ENCODE measurements at places on chromosomes 2 and 18.

DNA sequence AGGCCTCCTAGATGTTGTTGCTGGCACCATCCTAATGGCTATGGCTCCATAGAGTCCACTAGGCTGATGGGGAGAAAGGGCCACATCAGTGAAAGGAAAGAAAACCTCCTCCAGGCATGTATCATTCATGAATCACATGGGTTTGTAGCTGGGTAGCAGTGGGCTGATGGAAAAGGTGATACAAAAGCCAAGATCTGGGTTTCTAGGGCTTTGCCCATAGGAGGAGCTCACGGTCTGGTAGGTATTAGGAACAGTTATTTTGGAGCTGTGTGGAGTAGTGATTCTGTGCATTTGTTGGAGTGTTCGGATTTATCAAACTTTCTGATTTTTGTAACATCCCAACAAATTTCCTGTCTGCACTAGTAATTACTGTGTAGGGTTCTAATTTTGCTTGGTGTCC, 259.2 kb downstream of the SLC4A3 start:
- no peak for DNase-seq

DNA sequence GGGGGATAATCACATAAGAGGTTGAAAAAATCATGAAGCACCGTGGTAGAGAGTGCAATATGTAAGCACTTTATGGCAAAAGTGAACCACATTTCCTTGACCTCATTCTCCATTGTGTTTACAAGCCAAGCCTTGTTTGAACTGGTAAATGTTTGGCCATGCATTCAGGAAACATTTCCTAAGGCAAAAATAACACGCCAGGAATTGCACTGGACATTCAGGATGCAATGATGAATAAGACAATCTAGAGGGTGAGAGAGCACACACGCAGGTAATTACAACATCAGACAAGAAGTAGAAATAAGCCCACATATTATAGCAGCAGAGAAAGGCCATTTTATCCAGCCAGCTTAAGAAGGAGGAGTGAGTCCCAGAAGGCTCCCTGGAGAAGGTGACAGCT, 218.0 kb upstream of the OSR1 start:
- DNase-seq: no peak

DNA sequence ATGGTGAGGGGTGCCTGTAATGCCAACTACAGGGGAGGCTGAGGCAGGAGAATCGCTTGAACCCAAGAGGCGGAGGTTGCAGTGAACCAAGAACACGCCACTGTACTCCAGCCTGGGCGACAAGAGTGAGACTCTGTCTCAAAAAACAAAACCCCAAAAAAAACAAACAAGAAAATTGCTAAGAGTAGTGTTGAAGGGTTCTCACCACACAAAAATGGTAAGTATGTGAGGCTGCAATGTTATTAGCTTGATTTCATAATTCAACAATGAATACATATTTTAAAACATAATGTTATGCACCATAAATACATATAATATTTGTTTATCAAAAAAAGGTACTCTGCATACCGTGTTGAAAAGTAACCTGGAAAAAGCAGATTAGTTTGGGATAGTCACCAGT, 45.8 kb downstream of the PSMG2 start:
- no peak for DNase-seq

GRCh38 chr2:222538535-222538934, 114.2 kb downstream of the SGPP2 start:
- DNase-seq: no peak

DNA sequence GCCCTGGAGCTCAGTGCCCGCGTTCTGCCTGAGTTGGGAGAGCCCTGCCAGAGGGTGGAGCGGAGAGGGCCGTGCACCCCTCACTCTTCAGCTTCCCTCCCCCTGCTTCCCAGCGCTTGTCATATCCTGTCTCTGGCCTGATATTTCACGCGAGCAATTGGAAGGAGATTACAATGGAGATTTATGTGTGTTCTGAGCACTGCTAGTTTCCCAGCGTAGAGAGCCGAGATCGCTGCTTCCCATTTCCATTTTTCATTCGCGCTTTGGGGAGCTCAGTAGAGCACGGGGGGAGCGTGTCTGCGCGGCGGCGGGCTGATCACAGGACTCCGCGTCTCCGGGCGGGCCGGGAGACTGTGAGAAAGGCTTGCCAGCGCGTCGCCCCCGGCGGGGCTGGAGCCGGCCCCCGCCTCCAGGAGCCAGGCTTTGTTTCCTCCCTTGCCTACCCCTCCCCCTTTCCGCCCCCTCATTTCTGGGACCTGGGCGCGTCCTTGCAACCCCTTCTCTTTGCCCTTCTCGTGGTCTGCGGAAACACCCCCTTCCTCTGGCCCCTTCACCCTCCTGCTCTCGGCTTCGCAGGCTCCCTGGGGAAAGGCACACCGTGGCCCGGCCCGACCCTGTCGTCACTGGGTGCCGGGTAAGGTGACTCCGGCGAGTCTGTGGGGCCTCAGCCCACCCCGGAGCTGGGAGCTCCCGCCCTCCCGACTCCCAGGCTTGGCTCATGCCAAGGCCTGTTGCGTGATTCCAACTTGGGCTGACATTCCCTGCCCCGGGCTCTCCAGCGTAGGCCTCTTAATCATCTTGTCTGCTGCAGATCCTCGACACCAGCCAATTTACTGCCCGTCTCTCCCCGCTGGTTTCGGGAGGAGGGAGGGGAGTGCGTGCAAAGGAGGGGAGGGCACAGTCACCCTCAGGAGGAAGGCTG, 5.8 kb downstream of the DLX2 start:
- no peak for DNase-seq

DNA sequence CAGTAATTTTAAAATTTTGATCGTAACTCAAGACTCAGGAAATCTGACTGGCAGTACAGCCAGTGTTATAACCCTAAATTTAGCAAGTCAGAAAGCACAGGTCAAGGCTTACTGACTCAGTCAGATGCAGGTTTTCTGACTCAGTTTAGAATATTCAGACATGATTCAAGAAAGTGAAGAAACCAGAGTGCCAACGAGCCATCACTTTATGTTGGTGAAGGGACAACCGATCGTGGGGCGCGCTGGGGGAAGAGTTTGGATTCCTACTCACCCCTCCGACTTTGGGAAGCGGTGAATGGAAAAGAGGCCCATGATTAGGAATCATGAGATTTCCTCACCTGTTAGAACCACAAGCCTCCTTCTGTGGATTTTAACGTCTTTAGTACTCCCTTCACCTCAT, 998 bp downstream of the RNF149 start:
- no peak for DNase-seq

DNA sequence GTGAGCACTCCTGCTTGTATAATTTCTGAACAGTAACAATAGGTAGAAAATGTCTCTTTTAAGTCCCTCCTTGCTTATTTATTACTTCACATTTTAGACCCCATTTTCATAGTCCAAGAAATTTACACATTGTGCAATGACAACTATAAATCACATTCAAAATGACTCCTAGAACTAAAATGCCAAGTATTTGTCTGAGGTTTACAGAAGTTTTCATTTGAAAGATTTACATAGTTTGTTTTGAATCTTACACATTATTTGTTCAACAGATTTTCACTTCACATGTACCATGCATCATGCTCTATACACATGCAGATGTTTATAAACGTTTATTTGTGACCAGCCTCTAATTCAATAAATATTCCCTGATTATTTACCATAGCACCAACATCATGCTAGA, 15.7 kb upstream of the TRIB2 start:
- no peak for DNase-seq

DNA sequence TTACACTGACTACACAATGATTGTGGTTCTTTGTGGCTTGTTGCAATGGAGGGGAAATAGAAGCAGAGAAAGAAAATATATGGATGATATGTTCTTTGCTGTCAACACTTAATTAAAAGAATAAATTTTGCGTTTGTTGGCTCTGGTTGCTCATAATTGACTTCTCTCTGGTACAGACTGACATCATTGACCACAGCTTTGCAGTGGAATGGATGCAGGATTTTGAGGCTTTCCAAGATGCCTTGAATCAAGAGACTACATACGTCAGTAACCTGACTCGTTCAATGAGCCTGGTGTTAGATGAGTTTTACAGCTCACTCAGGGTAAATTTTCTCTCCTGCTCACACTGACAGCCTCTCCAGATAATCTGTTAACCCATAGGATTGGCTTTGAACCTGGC, 9.9 kb downstream of the GPN1 start:
- no peak for DNase-seq

DNA sequence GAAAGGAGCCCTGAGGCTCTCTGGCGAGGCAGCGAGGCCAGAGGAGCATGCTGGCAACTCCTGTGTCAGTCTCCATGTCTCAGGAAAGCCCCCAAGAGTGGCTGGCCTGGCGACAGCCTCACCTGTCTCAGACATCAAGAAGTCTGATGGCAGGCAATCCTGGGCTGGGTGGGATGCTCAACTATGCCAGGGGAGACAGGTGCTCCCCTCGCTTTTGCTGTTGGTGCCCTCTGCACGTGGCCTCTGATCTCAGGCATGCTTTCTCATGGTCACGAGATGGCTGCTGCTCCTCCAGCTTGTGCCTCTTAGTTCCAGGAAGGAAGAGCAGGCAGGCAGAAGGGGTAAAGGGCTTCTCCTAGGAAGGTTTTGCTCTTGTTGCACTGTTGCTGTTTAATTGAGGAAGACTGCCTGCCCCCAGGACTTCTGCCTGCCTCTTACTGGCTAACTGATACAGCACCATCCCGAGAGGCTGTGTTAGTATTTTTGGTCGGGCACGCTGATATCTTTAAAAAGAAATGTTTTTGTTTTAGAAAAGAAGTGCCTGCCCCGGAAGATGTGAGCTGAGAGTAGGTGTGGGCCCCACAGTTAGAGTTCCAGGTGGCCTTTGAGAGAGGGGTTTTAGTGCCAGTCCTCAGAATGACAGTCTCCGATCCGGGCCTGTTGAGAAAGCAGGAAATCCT, 344.8 kb upstream of the HS6ST1 start:
- DNase-seq: no peak

GRCh38 chr18:9756271-9756932, 48.3 kb downstream of the RAB31 start:
- DNase-seq: no peak

- DNase-seq: no peak
These were observed 100.1 kb downstream of the HRH4 start for GRCh38 chr18:24560511-24560981.

DNA sequence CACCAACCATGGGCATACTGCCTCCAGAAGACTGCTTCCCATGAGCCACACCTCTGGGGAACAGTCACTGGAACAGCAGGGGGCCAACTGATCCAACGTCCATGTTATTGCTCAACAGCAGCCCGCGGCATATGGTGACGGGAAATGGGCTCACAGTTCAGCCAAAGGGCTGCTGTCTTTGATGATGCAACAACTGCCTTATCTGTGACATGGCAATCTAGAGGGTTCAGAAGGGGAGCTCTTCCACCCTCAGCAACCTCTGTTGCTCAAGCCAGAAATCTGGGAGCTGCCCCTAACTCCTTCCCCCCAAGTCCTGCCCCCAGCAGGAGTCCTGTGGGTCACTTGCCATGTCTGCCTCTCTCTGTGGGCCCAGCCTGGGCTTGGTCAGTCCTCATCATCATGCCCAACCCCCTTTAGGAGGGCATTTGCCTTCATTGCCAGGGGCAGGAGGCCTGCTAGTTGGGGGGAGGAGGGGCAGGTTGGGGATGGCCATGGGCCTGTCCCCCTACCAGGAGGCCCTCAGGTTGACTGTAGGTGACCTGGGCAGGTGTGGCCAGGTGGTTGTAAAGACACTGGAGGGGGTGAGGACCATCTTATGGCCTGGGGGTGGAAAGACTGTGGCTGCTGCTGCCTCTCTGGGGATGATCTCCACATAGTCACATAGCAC, 212.9 kb downstream of the CYP26B1 start:
- no peak for DNase-seq

DNA sequence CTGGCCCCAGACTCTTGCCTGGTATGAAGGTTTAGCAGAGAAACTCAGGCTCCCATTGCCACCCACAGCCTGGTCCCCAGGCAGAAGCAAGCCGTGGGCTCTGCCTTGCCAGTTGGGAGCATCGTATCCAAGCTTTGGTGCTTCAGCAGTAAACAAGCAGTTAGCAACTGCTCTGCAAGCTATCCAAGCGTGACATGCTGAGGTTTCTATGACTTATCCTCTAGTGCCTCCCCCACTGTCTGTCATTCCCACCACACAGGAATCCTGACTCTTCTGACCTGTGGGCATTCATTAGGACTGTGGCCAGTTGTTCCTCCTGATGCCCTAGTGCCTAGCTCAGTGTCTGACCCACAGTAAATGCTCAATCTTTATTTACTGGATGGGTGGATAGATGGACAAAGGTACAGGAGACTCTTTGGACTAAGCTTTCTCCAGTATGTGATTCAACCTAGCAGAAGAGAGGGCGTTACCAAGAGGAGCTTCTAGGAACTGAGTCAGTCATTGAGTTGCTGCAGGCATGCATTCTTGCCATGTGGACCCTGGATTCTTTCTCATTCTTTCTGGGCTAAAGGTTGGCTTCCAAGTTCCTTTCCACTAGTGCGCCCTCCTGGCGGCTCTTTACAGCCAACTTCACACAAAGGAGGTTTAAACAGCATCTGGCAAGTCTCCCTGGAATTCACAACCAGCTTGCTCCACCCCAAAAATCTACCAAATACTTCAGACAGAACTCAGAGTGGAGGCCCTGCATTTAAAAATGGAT, 40.6 kb upstream of the MRPL19 start:
- DNase-seq: no peak

GRCh38 chr2:142176941-142177340, 46.1 kb upstream of the LRP1B start:
- DNase-seq: no peak

GRCh38 chr18:3180325-3180724, 39.4 kb downstream of the MYOM1 start:
- DNase-seq: no peak

- no peak for DNase-seq
These were observed 37.1 kb downstream of the FAM161A start for GRCh38 chr2:61816480-61817355.

DNA sequence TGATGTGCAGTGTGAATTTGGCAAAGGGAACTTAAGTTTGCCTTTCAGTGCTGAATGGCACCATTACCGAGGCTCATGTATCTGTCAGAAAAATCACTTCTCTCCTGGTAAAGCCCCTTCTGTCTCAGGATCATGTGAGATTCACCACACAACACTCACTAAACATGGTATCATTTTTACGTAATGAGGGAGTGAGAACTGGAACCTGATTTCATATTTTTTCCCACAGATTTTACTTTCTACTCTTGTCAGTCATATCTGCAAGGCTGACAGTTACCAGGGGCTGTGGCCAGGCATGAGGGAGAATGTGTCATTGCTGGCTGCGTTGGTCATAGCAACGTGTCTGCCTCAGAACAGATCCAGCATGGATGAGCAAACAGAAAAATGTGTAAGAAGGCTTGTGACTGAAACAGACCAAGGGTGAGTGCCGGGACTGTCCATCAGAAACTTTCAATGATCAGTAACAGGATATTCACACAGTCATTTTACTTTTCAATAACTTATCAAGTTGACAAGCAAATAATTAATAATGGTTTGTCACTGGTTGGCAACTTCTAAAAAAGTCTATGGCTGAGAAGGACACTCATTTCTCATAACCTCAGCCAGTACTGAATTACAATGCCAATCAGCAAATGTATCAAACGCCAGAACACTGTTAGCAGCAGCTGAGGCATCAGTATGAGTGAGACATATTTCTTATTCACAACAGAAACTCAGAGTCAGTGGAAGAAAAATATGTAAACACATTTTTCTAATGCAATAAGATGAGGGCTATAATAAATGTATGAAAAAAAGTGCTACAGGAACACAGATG, 100.5 kb downstream of the CDC42EP3 start:
- no peak for DNase-seq
